T-helper 2 cell treated with Interferon-gamma antibody and Interleukin-4, amounts not matched to agents 5 μg/mL and 100 μg/mL, for 36 hours (primary cell): ENCODE measurements at places on chromosomes 3 and 15.

GRCh38 chr3:137767538-137768360 is 3.6 kb downstream of the SOX14 start:
- no peak for DNase-seq

DNA sequence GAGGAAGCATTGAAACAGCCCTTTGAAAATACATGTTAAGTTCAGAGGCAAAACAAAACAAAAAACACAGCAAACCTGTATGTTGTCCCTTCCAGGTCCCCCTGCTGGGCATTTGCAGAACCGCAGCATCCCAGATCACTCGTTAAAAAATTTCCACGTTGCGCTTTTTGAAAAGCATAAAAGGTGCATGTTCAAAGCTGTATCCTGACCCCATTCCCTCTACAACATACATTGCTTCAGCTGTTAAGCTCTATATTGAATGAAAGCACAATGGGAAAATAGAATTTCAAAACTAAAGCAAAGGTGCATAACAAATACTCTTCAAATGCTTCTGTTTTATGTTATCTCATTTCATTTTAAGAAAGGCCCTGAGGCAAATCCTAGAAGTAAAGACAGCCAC is 328.3 kb downstream of the THSD4 start:
- DNase-seq = peak; percentile 8

GRCh38 chr3:135460273-135460672 is 505.3 kb upstream of the PPP2R3A start:
- DNase-seq = no peak

DNA sequence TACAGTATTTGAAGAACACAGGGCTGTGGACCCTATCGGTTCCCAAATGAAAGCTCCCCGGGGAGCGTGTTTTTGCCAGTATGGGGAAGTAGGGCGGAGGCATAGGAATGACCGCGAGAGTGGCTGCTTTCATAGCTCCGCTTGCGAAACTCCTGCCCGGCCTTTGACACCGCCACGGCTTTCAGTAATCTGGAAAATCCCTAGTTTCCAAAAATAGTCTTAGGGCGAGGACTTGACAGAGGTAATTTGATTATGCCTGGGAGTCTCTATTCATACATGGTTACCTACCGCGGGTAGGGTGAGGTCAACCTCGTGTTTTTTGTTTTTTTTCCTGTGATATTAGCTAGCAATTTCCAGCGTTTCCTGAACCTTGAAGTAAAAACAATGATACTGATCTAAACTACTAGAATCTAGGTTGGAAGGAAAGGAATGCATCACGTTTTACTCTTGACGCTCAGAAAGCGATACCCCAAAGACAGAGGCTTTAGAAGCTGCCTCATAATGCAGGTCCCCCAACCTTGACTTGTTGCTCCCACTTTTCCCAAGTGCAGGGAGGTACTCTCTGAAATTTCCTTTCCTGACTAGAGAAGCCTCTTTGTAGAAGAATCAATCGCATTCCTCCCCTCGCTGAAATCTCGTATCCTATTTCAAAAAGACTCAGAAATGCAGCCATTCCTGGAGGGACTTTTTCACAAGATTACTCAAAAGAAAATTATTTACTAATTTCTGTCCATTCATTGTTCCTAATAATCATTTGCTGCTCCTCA is 894 bp upstream of the CCNL1 start:
- peak; percentile 64 for DNase-seq

DNA sequence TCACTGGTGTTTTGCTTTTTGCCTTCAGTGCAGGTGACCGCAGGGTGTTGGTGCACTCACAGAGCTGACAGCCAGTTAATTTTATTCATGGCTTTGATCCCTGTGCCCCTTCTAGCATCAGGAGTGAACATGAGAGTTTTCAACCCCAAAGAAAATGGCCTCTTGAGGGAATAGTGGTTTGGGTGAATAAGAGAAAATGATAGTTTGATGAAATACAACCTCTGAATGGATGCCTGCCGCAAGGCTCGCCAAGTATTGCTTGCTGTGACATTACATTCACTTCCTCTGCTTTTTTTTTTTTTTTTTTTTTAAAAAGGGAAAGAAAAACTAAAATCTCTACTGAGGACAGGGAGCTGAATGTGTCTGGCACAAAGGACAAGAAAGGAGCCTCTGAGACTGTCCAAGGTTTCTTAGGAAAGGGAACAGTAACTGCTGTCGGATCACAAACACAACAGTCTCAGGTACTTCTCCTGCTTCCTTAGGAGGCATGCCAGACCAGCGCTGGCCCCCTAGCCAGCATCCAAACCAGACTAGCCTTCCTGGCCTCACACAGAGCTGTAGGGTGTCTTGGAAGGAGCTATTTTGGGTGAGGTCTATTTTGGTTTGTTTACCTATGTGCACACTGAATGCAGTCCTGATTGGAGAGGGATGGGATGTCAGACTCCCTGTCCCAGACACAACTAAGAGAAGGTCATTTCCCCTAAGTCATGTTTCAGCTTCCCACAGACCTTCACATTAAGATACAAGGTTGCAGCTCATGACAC is 29.0 kb downstream of the CCDC80 start:
- no peak for DNase-seq

DNA sequence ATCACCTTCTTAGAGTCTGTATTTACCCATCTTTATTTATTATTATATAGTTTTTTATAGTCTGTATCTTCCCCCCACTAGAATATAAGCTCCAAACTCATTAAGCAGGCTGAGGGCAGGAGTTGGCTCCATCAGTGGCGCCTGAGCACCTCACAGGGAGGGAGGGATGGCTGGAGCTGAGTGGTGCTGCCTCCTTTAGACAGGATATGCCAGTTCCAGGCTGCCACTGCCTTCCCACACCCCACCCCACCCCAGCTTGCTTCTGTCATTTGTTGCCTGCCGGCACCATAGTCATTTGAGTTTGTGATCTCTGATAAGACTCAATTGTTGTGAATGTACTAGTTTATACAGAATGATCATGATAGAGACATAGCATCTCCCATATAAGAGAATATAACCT is 85.5 kb downstream of the KLHL25 start:
- DNase-seq = no peak

- DNase-seq = no peak
Measured at GRCh38 chr3:26624209-26624765, 1.7 kb downstream of the LRRC3B start.

DNA sequence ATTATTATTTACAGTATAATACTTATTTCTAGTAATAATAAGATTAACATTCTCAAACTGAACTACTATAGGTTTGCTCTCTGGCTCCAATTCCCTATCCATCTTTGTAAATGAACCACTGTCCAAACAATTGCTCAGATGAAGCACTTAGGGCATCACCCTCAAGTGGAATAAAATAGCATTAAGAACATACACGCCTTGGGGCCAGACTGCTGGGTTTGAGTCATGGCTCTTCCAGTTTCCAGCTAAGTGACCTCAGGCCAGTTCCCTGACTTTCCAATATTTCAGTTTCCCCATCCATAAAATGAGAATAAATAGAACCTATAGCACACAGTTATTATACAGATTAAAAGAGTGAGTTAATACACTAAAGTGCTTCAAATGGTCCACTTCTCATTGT is 507.2 kb downstream of the MAGI1 start:
- no peak for DNase-seq

DNA sequence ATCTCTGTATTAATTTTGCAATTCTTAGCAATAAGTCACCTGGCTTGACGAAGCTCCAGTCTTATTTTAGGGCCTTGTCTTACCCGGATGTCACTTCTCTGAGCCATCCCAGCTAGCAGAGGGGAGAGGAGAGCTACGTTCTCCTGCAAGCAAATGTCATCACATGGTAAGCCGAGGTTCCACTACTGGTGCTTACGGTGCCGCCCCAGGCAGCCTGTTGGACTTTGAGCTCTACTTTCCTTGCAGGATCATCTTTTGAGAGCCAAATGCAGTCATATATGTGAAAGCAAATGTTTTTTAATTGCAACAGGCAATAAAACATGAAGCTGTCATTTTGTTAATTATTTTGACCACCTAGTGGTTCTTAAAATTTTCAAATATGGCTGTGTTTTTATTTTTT is 140.9 kb downstream of the FAM43A start:
- no peak for DNase-seq

GRCh38 chr3:162678941-162679340 is 1182.3 kb downstream of the OTOL1 start:
- no peak for DNase-seq

DNA sequence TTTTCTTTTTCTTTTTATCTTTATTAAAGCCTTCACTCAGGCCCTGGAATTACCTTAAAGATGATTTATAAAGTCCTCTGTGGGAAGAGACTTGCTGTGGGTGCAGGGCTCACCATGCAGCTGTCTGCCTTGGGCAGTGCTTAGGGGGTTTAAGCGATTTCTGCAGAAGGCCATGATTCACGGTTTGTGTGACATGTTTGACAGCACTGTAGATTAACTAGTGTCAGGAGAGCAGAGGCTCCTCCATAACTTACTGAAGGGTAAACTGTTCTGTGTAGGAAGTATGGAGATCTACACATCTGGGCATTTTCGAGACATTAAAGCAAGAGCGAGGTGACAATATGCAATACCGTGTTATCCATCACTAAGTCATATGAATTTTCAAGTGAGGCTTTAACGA is 137.7 kb downstream of the LRIG1 start:
- DNase-seq = no peak

DNA sequence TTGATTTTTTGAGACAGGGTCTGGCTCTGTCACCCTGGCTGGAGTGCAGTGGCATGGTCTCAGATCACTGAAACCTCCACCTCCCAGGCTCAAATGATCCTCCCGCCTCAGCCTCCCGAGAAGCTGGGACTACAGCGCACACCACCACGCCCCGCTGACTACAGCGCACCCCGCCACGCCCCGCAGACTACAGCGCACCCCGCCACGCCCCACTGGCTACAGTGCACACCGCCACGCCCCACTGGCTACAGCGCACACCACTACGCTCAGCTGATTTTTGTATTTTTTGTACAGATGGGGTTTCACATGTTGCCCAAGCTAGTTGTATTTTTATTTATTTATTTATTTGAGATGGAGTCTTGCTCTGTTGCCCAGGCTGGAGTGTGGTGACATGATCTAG is 35.6 kb downstream of the SLC51A start:
- DNase-seq = no peak

DNA sequence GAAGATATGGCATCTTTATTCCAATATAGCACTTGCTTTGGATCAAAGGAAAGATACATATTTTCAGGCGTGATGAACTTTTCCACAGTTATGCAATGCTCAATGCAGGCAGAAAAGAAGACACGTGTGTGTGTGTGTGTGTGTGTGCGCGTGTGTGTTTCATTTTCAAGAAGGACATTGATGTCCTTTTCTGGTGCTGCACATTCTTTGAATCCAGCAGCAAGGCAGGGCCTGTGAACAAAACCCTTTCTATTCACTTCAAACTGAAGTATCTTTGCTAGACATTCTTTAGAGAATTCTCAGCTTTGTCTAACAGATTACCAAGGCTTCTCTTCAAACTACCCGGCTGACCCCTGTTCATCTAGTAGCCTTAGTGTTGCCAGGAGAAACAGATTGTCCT is 124.6 kb downstream of the CD47 start:
- DNase-seq = no peak

DNA sequence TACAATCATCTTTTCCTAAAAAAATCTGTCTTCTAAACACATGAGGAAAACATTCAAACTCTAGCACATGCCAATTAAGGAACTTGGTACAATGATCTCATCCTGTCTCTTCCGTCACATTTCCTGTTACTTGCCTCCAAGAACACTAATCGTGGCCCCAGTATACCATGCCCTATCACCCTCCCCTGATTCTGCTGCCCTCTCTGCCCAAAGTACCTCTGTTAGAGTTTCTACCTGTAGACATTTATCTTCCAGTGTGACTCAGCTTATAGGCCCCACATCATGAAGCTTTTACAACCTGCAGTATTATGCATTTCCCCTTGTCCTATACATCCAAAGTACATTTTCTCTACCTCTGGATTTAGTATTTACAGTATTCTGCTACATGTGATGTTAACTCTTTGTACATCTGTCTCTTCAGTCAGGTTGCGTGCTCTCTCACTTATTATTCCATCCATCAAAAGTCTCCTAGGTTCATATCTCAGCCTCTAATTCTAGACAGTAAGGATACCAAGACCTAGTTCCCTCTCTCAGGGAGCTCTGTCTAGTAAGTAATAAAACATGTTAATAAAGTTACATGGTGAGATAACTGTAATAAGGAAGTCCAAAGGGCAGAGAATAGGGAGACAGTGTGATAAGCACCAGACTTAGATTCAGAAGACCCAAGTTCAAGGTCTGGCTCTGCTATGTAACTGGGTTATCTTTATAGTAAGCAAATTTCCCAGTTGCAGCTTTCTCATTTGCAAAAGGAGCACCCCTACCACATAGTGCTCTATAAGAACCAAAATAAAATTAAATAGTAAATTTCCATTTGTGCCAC is 8.9 kb upstream of the SEMA6D start:
- no peak for DNase-seq

DNA sequence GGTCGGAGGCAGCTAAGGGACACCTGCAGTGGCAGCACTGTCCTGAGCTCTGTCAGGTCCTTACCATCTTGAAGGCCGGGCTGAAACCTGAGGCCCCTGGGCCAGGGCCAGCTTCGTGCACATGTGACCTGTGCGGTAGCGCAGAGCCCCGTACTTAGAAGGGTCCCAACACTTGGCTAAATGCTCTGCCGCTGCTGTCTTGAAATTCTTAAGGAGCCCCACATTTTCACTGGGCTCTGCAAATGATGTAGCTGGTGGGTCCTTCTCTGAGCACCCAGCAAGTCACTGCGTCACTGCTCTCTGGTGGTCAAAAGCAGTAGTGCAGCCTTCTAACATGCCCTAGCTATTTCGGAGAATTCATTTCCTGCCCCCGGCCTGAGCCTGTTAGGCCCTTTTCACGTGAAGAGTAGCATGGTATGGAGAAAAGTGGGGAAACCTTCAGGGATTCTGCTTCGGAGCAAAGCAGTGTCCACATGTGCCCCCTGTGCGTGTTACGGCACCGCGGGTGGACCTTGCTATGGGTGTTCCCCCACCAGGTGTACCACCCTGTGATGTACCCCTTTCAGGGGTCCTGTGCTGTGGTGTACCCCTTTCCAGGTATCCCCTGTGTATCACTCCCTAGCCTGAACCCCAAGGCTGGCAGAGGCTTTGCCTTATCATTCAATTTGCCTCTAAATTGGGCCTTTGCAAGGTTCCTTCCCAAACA is 79.7 kb downstream of the TMEM266 start:
- peak; percentile 61 for DNase-seq

DNA sequence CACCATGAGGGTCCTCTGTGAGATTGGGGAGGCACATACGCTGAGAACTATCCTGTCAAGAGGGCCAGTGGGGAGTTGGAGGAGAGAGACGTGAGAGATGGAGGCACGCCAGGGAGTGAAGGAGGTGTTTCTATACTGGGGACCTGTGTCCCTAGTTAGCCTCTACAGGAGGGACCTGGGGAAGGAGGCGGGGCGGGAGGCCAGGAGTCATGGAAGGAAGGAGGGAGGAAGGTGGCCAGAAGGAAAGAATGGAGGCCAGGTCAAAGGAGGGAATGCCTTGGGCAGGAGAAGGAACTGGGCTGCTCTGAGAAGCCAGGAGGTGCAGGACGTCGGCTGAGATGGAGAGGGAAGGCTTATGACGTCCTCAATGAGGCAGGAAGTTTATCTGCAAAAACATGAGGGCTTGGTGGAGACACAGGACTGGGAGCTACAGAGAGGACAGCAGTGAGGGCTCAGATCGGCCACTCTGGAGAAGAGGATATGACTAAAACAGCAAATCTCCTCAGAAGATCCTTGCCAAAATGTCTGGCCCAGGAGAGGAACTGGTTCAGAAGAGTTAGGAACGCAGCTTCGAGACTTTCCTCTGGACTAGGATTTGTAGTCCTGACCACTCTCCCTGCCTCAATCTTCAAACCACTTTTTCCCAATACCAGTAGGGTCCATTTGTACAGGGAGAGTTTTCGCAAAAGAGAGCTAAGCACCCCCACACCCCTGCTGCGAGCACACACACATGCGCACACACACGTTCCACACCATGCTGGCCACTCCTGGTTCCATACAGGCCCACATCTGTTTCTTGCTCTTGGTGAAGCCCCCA is 59.9 kb downstream of the ADCY5 start:
- DNase-seq = no peak
